Activated T-helper 1 cell treated with anti-CD3 and anti-CD28 coated beads, Interleukin-2, amount 50 U/mL, for 16 hours (primary cell): ENCODE measurements at places on chromosomes 3 and 15.

GRCh38 chr3:100769693-100770092, 60.4 kb downstream of the TFG start:
- no peak for DNase-seq

- DNase-seq, result no peak
Observed at GRCh38 chr3:112653209-112653871, 12.4 kb upstream of the CCDC80 start.

GRCh38 chr15:70748281-70748747, 15.0 kb downstream of the UACA start:
- DNase-seq, result no peak

GRCh38 chr3:14889943-14890342, 57.4 kb upstream of the NR2C2 start:
- DNase-seq, result no peak

DNA sequence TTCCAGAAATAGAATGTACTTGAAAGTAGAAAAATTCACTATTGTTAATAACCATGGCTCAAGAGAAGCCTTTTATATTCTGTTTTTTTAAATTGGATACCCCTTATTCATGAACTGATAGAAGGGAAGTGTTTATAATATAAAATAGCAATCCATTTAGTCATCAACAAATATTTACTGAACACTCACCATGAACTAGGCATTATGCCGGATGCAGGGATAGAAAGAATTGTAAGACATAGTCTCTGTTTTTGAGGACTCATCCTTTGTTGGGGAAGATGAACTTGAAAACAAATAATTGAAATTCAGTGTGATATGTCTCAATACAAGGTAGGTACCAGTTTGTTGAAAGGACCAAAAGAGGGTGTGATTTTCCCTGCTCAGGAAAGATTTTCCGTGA, 160.9 kb upstream of the SATB1 start:
- DNase-seq, result no peak

GRCh38 chr3:112744825-112745566, 101.7 kb downstream of the CD200R1L start:
- DNase-seq, result no peak

GRCh38 chr3:141860766-141861513, 15.5 kb upstream of the ATP1B3 start:
- no peak for DNase-seq

- DNase-seq, result no peak
Observed at GRCh38 chr15:76337059-76337695, 604 bp downstream of the ISL2 start.

DNA sequence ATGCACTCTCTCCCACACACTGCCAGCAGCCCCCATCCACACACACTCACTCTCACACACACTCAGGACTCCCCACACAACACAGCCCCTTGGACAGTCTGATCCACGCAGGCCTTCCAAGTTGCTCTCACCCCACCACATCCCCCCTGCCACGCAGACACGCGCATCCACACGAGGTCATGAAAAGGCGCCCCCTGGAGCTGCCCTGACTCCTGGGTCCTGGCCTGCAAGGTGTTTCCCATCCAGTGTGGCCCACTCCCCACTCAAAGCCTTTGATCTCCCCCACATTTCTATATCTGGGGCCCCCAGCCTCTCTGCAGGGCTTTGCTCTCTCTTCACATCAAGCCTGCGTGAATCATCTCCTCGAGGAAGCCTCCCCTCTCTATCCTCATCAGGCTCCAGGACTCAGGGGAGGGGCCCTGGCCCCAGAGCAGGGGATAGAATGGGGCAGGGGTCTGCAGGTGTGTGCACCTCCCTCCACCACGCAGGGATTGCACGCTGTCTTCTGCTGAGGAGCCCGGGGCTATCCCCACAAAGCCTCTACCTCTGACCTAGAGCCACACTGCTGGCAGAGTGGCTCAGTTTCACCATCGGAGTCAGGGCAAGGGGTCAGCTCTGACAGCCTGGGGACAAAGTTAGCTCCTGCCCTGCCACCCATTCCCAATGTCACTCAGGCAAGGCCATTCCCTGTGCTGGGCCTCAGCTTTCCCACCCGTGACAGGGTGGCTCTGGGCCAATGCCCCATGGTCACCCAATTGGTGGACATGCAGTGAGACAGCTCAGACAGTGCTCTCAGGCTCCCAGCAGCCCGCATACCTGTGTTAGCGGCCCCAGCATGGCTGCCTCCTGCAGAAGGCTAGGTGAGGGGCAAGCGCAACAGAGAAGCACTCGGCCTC, 6.4 kb downstream of the MYL3 start:
- DNase-seq, result no peak

- DNase-seq, result no peak
Observed at GRCh38 chr3:35602395-35602936, 36.9 kb upstream of the ARPP21 start.
